ENCODE measurements at places on chromosomes 3 and 15.

GRCh38 chr3:3160826-3161225, 18.7 kb downstream of the CRBN start:
- no peak for DNase-seq

GRCh38 chr15:44736181-44736765, at the start of gene TRIM69:
Gene TRIM69, plus strand, starts transcription at chr15:44736528. Its CDS starts 177 bp downstream, at chr15:44736705.
- peak; percentile 20 for DNase-seq

GRCh38 chr3:37892927-37893600, 31.4 kb downstream of the CTDSPL start:
- no peak for DNase-seq

DNA sequence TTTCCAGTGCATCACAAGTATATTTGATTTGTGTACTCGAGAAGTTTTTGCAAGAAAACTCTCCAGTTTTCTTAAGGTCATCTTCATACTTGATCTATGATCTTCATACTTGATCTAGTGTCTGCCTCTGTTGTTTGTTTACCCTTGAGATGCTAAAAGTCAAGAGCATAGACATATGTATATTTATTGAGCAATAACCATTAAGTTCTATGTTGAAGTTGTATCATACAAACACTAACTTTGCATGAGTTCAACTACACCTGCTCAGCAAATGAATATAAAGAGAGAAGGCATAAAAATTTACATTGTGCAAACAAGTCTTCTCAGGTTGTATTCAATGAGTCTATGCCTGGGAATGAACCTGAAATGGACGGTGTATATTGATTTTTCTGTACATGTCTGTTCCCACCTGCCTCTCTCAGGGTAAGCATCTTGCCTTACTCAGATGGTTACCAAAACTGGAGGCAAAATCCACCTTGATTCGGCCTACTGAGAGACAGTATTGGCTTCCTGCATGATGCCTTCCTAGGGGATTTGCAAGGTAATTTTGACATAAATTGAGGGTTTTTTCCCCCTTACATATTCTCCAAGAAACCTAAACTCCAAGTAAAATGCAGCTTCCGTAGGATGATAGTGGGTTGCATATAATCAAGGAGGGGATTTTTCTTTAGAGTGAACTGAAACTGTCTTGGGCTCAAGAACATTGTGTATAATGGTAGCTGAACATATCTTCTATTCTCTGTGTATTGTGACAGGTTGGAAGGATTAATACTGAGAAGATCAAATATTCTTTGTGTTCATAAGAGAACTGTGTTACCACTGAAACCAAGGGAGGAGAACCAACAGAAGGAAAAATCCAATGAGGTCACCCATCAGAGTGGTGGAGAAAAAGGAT, 110.4 kb downstream of the FILIP1L start:
- no peak for DNase-seq

GRCh38 chr15:100932676-100933348, 13.7 kb downstream of the LRRK1 start:
- no peak for DNase-seq

GRCh38 chr15:35319354-35319753, 226.6 kb downstream of the DPH6 start:
- no peak for DNase-seq

DNA sequence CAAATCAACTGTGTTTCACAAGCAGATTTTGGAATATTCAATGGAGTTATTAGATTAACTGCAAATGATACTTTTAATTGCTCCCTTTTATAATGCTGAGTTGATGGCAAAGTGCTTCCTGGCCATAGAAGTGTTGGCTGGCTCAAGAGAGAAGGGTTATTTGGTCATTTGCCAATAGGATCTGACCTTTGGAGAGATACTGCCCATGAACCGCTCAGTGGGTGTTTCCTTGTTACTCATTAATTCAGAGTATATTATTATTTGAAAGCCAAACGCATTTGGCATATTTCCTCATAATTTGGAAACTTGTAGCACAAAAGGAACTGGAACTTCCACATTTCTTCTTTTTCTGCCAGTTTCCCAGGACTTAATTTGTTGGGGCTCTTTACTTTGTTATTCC, 234.7 kb downstream of the CDIN1 start:
- DNase-seq = no peak

GRCh38 chr3:174397848-174398247, 461.3 kb upstream of the NAALADL2 start:
- DNase-seq = no peak

- no peak for DNase-seq
Measured at GRCh38 chr15:65044724-65045481, at the start of gene SLC51B. Gene SLC51B, plus strand, starts transcription at chr15:65045387. Its CDS starts 4,618 bp downstream, at chr15:65050005.

- DNase-seq = no peak
Measured at GRCh38 chr15:25903024-25903581, 40.0 kb upstream of the ATP10A start.

GRCh38 chr15:42401544-42402454, 42.5 kb downstream of the CAPN3 start:
- peak; percentile 59 for DNase-seq

GRCh38 chr3:150370999-150371398, 37.1 kb upstream of the TSC22D2 start:
- DNase-seq = no peak

GRCh38 chr3:10757021-10757820, 58.8 kb upstream of the SLC6A11 start:
- no peak for DNase-seq

DNA sequence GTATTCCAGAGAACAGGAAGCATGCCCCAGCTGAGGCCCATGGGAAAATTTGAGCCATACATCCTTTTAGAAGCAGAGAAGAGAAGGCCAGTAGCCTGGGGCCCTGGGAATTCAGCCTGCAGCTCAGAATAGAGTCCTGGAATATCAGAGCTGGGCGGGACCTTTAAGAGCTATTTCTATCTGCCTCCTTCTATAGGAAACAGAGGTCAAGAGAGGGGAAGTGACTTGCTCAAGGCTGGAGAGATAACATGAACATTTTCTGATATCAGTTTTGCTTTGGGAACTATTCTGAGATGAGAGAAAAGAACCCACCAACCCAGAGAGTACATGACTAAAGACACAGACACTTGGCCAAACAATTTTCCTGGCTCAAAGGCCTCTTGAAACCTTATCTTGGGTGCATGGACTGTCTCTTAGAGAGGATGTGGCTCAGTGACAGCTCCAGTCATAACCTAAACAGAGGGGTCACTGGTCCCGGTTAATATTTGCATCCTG, 26.0 kb downstream of the MASP1 start:
- no peak for DNase-seq

GRCh38 chr3:1773679-1774078, 325.0 kb upstream of the CNTN4 start:
- DNase-seq = no peak

DNA sequence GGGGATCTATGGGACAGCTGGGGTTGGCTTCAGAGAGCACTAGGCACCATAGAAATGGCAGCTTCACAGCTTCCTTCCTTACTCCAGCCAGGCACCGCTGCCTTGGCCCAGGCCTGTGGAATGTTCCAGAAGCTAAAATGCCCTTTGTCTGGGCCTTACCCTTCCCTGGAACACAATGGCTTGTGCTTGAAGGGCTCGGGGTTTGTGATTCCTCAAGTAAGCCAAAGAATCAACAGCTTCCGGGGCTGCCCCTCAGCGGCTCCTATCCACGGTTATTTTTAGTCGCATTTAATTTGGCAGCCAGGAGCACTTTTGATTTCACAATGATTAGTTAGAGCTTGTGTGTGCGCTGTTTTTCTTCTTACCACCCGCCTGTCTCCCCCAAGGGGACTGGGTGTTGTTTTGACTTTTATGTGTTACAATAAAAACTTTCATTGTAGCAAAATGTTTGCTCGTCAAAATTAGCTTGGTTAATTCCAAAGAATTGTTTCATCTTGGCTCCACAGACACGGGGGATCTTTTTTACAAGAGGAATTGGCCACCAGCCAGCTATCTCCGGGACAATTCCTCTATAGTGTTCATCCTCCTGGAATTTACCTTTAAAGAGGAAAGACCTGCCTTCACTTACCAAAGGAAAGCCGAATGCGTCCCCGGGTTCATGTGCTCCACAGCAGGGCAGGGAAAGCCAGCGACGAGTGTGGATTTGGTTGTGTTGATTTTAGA, 73.8 kb downstream of the TLE3 start:
- no peak for DNase-seq

- no peak for DNase-seq
Measured at GRCh38 chr3:116030131-116030850, 407.0 kb downstream of the GAP43 start.

GRCh38 chr3:108661699-108662098, 72.2 kb downstream of the DZIP3 start:
- DNase-seq = no peak

DNA sequence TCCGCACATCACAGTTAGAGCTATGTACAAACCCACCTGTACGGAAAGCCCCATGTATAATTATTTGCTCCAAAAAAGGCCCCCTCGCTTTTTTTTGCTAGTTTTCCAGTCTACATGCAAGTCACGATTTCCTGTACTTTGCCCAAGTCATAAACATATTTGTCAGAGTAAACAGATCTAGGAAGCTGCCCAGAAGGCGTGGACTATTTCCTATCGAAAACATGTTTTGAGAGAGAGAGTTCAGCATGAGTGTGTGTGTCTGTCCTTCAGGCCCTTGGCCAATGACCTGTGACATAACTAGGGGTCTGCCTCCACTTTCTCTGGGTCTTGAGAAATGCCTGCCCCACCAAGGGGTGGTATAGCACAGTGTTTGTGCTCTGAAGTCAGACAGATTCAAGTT, 72.7 kb upstream of the HACD2 start:
- DNase-seq = no peak

- no peak for DNase-seq
Measured at GRCh38 chr15:43881245-43881644, 54.4 kb downstream of the WDR76 start.

DNA sequence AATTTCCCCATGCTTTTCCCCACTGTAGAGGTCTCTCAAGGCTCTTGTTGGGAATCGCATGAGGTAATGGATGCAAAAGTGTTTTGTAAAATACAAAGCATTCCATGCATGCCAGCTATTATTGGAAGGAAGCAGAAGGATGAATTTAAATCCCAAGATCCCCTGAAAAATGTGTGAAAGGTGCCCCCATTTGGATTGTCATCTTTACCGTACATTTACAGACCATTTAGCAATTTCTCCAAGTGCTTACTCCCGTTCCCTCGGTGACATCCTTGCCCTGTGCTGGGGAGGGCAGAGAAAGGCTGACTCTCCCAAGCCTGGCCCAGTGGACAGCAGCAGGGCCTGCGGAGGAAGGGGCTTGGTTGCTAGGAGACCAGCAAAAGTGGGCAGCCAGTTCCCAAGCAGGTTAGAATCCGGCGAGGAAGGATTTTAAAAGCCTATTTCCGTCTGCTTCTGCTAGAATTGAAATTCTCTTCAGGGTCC, 31.1 kb upstream of the NEO1 start:
- DNase-seq = no peak

- DNase-seq = no peak
Measured at GRCh38 chr3:59774000-59774399, 724.2 kb upstream of the CFAP20DC start.

DNA sequence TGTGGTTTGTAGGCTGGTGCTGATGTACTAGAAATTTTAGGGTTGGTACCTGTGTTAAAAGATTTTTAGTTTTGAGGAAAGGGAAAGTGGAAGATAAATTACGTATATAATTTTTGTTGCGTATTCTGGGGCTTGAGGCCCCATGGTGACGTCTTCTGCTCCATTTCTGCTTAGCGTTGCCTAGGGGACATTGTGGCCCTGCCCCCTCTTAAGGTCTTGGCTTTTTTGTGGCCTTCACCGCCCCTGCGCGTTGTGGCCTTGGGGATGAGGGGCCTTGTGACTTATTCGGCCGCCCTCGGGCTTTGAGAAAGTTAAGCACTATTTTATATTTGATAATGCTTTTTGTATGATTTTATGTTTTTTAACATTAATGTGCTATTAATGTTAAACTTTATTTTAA, 182.0 kb downstream of the KLF13 start:
- DNase-seq = no peak

- DNase-seq = no peak
Measured at GRCh38 chr3:193016437-193016901, 98.8 kb upstream of the MB21D2 start.

DNA sequence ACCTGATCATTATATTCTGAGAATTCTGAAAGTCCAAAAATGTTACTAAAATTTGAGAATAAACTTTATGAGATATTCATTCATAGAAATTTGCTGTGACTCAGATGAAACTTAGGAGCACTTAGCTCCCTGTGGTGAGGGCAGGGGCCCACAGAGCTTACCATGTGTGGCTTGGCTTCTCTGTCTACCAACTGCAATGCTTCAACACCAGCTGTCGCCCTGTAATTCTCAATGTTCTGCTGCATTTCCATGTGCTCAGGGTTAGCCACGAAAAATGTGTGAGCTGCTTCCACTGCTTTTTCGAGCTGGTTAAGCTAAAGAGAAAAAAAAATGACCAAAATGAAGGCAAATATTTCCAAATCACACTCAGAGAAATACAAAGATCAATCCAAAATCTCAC, 125.6 kb downstream of the P3H2 start:
- DNase-seq = no peak

GRCh38 chr3:149197669-149198068, 24.0 kb downstream of the CP start:
- DNase-seq = no peak

DNA sequence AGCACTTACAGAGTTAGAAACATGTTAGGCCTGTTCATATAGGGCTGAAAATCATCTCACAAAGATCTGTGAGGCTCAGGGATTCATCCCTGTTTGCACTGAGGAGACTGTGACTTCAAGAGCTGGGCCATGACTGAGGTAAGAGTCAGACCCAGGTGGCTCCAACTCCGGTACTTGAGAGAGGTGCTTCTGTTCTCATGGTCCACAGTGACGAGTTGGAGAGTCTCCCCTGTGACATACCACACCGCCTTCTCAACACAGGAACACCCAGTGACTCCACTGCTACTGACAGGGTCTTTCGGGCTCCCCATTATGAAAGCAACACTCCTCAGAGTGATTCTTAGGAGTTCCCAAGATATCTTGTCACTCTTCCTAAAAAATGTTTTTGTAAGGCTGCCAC, 27.4 kb downstream of the FSTL1 start:
- no peak for DNase-seq

GRCh38 chr15:90291679-90292356, 26.3 kb downstream of the NGRN start:
- DNase-seq = peak; percentile 41

GRCh38 chr15:63601704-63602185, 4.6 kb downstream of the FBXL22 start:
- DNase-seq = peak; percentile 48

GRCh38 chr3:52458031-52458760, 2.8 kb downstream of the NISCH start:
- DNase-seq = no peak

GRCh38 chr3:38088126-38089078, 48.5 kb downstream of the ACAA1 start:
- DNase-seq = no peak

- no peak for DNase-seq
Measured at GRCh38 chr3:136712941-136713340, 39.2 kb downstream of the STAG1 start.

All from GM13976 (cell line).